ENCODE measurements at places on chromosomes 13 and 19. TPM values are rescaled to one million over a fixed set of nuclear protein-coding genes. Genes with fewer than 3 reads are reported as not detected.

CEACAM8 gene
- total RNA-seq: not detected

CEACAM19 gene
- total RNA-seq: 1.5 TPM

VSTM2B gene
- not detected for total RNA-seq

ZNF563 gene
- 8.1 TPM for total RNA-seq

KLK13 gene
- not detected for total RNA-seq

DCT gene
- total RNA-seq: 0.88 TPM

ZNF132 gene
- 5.4 TPM for total RNA-seq

ADGRE1 gene
- not detected for total RNA-seq

SULT2B1 gene
- total RNA-seq: 0.41 TPM

Data from uterus (tissue), 4 donors.